NB4 (cell line): ENCODE measurements at places on chromosomes 3 and 15.

DNA sequence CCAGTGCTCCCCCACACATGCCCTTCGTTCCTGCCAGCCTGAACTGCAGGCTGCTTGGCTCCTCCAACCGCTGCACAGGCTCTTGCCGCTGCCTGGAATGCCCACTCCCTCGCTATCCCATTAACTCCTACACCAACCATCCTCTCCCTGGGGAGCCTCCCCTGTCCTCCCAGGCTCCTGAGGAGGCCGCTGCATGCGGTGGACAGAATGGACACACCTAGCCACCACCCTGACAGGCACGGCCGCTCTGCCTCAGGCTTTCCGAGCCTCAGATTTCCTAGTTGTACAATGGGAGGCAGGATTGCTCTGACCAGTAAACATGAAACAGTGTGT is 2.3 kb downstream of the PLXNB1 start:
- DNase-seq = no peak

DNA sequence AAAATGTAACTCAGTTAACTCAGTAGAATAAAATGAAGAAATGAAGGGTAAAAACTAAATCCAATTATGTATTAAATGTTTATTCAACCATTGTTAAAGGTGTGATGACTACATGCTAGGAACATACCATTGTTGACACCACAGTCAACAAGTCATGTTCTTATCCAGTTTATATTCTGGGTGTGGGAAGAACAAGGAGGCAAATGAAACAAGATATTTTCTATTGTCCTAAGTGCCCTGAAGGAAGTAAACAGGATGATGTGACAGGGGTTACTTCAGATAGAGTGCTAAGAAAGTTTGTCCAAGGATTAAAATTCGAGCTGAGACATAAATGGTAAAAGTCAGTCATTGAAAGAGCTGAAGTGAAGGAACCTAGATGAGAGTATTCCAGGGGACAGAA is 13.1 kb downstream of the AP3S2 start:
- no peak for DNase-seq

GRCh38 chr3:57133157-57133556 is 32.0 kb downstream of the IL17RD start:
- no peak for DNase-seq

DNA sequence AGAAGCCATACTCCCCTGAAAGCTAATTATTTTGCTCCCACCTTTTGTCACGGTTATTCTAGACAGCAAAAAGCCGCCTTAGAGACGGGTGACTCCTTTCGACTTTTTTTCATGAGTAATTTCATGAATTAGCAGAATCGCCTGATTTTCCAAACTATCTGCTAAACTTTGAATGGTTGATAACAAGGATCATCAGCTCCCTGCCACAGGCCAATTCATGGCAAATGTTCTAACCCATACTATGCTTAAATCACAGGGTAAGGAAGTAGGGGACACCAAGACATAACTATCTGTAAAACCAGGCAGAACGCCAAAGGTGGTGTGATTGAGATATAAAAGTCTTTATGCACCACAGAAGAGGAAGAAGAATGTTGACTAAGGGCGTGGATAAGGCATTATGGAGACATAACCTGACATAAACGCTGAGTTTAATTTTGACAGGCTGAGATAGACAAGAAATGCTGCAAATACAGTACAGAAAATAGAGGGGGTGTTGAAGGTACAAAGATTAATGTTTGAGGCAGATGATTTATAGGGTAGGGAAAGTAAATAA is 891 bp upstream of the DMXL2 start:
- DNase-seq = peak; percentile 82
